ENCODE measurements at places on chromosomes 4 and X.

DNA sequence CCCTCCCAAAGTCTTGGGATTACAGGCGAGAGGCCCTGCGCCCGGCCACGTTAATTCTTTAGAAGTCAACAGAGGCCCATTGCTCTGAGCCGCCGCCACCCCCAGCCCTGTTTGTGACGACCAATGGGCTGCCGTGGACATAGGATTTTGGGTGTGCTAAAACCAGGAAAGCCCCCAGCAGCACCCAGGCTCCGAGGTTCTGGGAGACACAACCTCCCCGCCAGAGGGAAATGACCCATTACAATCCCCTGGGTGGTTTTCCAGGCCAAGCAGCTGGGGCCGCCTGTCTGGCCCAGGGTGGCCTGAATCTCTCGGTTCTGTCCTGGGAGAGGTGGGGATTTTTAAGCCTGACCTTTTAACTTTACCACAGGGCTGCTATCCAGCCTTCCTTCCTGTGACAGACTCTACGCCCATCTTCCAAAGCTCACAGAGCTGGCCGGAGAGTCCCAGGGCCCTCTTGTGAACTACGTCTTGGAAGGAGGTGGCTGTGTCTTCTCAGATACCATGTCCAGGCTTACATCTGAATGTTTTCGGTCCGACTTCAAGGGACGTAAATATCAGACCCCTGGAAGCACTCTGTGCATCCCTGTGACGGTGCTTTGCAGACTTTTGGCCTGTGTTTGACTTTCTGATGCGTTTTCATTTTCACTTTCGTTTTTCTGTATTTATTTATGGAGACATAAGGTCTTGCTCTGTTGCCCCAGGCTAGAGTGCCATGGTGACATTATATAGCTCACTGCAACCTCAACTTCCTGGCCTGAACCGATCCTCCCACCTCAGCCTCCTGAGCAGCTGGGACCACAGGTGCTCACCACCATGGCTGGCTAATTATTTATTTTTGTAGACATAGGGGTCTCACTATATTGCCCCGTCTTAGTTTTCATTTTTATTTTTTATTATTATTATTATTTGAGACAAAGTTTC lies 36.0 kb downstream of the P2RY8 start:
- DNase-seq, result no peak

DNA sequence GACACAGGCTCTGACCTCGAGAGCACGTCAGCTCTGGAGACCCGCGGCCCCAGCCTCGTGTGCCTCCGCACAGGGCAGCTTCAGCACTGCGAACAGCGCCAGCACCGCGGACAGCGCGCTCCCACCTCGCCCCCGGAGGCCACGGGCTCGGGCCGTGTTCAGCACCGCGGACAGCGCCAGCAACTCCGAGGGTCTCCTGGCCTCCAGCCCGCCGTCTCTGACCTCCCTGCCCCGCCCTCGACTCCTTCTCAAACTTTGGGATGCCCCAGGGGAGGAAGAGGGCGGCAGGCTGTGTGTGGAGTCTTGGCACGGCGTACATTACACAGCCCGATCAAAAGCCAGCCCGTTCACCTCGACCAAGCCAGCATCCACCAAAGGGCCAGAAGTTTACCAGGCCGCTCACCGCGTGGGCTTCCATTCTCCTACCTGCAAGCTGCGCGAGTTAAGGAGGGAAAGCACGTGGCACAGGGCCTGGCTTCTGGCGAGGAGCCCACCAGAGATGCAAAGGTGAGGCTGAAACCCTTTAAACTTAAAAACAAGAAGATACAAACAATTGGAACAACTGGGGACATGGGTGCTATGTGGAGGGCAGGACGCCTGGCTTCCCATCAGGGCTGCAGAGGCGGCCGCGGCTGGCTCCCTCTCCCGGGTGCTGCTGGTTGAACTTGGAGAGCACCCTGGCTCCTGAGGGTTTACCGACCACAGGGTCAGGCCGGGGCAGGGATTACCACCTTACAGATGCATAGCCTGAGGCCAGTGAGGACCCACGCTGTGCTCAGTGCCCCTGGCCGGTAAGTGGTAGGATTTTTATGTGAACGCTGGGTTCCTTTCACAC lies 4.5 kb upstream of the NKX1-1 start:
- DNase-seq, result no peak

DNA sequence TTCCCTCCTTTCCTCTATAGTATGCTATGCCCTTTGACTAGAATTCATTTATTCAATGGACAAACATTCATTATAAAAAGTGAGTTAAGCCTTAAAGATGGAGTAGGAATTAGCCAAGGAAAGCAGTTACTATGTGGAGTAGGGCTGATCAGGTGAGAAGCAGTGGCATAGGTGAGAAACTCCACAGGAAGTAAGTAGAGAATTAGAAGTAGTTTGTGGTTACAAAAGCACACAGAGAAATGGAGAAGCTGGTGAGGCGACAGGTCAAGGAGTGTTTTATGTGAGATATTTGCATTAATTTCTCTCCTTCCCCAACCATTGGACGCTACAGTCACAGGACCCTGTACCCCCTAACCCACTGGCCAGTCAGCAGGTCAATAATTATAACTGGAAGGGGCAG lies 30.6 kb downstream of the SETD7 start:
- no peak for DNase-seq

DNA sequence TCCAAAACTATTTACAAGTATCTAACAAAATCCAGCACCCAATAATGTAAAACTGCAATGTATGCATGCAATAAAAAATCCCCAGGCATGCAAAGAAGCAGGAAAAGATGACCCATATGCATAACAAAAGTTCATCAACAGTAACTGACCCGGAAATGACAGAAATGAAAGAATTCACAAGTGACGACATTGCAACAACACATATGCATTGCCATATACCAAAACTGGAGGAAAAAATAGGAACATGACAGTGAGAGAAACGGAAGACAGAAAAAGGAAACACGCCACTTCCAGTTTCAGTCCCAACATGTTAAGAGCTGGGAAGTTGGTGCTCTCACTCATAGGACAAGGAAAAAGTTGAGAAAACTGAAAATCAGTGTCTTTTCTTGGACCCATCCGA lies 154.6 kb downstream of the EVC2 start:
- DNase-seq, result no peak

GRCh38 chr4:153183146-153183545 lies 21.1 kb upstream of the TRIM2 start:
- no peak for DNase-seq

DNA sequence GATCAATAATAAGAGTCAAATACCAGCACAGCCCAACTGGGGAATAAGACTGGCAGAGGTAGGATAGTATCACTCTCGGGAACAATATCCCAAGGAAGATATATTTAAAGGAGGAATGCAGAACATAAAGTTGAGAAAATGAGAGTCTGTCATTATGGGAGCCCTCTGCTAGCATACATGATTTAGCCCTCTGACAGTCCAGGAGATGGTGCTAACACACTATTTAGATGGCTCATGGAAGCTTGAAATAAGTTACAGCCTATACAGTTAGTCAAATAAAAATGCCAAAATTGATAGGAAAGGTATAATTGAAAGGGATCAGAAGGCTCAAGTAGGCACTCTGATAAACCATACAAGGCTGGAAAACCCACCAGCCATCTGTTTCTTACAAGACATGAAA lies 201.0 kb upstream of the NEIL3 start:
- DNase-seq, result no peak

- no peak for DNase-seq
Measured at GRCh38 chrX:63761639-63762038, 23.4 kb downstream of the ARHGEF9 start.

DNA sequence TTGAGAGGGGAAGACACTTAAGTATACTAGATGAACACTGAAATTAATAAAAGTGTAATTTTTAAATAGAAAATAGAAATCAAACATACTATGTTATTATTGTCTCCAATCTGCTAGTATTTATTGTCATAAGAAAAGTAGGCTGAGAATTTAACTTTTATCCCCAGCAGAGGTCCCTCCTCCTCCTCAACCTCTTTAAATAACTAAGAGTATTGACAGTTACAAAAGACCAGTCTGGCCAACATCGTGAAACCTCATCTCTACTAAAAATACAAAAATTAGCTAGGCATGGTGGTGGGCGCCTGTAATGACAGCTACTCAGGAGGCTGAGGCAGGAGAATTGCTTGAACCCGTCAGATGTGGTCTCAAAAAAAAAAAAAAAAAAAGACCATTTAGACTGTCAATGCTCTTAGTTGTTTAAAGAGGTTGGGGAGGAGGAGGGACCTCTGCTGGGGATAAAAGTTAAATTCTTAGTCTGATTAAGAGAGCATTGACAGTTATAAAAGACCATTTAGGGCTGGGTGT lies 4.2 kb downstream of the SLC30A9 start:
- no peak for DNase-seq

GRCh38 chr4:41154814-41155177 lies 59.5 kb downstream of the APBB2 start:
- no peak for DNase-seq

GRCh38 chr4:32117693-32118092 lies 1397.5 kb downstream of the PCDH7 start:
- DNase-seq, result no peak

- no peak for DNase-seq
Measured at GRCh38 chrX:150036181-150036580, 97.9 kb upstream of the EOLA2 start.

Measured in amygdala (tissue), 56 donors.